ENCODE measurements at places on chromosomes 7 and 10.

DNA sequence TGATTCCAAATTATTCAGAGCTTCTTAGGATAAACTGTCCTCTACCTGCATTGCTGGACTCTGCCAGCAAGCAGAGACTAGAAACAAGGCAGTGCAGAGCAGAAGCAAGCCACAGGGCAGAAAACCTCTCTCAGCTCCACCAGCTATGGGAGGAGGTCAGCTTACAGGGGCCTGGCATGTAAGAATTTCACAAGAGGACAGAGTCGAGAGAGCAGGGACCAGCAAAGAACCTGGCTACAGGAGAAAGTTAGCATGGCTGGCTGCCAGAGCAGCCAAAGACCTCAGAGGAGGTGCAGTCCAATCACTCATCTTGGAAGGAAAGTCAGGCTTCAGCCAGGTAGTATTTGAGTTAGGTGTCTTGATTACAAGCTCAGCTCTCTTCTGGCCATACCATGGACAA, 62.9 kb downstream of the ENO4 start:
- DNase-seq, result no peak

- no peak for DNase-seq
Observed at GRCh38 chr10:111089293-111089692, 12.5 kb downstream of the ADRA2A start.

DNA sequence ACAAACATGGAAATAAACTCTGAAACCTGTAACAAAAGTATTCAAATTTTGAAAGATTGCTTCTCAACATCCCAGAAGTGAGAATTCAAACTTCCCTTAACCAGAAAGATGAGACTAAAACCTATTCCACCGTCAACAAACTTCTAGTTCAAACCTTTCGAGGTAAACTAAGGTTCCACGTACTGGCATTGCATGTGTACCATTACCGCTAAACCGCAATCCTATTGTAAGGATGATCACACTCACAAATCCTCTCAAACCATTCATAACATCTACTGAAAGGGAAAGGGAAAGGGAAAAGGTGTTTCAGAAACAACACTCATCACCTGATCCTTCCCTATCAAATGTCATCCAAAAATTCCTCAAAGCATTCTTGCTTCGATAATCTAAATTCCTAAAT, 3.1 kb downstream of the SMURF1 start:
- DNase-seq, result no peak

DNA sequence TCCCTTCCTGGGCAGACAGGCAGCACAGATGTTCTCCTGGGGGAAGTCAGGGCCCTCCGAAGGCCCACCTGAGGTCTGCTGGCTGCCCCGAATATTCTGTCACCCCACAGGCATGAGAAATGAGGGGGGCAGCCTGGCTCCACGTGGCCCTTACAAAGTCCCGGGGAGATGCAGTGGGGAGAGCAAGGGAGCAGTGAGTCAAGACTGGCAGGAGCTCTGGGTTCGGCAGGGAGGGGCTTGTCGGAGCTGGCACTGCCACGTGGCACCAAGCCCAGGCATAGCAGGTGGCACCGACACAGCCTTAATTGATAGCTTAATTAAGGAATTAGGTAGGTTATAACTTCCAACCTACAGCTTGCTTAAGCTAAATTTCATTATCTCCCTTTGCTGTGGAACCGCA, 163.9 kb downstream of the USP6NL start:
- no peak for DNase-seq

GRCh38 chr10:77943121-77943901, 16.8 kb upstream of the DLG5 start:
- peak; percentile 88 for DNase-seq

DNA sequence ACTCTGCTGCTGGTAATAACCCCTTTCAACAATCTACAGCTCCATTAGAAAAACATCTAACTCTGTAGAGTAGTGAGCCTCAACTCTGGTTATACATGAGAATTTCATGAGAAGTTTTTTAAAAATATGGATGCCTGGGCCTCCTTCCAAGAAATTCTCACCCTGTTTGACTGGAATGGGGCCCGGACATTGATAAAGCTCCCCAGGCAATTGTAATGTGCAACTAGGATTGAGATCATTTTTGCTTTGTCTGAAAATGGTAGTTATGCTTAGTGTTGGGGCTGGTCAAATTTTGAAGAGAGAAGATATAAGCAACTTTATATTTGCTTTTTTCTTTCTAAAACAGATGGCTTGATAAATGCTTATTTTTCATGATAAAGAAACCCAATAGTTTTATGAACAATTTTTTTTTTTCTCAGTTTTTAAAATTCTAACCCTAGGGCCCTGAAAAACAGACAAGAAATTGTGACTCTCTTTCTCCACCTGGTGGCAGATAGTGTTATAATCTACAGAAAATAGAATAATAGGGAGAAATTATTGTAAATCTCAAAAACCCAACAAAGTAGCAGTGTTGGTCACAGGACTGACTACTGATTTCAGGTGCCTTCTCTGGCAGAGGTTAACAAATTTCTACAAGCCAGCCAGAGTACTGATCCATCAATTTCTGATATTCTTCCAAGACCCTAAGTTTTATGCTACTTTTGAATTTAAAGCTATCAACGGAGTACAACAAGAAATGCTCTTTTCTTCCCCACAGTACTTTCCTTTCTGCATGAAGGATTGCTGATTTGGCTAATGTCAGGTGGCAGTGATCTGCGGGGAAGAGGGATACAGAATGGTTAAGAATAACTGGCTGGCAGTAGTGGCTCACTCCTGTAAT, 174.8 kb downstream of the DKK1 start:
- DNase-seq, result peak; percentile 25

GRCh38 chr10:117684672-117685211, 142.2 kb downstream of the EMX2 start:
- peak; percentile 55 for DNase-seq

DNA sequence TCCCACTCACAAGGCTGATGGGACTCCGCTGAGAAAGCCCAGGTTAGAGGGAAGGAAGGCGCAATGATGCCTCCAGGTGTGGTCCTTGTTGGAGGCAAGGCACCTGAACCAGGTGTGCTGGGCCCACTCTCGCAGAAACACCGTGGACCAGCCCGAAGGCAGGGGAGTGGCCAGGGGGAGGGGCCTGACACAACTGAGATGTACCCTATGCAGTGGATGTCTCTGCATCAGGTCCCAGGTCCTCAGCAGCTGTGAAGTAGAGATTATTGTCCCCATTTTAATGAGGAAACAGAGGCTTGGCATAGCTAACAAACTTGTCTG, 32.0 kb downstream of the GBX1 start:
- DNase-seq, result no peak

DNA sequence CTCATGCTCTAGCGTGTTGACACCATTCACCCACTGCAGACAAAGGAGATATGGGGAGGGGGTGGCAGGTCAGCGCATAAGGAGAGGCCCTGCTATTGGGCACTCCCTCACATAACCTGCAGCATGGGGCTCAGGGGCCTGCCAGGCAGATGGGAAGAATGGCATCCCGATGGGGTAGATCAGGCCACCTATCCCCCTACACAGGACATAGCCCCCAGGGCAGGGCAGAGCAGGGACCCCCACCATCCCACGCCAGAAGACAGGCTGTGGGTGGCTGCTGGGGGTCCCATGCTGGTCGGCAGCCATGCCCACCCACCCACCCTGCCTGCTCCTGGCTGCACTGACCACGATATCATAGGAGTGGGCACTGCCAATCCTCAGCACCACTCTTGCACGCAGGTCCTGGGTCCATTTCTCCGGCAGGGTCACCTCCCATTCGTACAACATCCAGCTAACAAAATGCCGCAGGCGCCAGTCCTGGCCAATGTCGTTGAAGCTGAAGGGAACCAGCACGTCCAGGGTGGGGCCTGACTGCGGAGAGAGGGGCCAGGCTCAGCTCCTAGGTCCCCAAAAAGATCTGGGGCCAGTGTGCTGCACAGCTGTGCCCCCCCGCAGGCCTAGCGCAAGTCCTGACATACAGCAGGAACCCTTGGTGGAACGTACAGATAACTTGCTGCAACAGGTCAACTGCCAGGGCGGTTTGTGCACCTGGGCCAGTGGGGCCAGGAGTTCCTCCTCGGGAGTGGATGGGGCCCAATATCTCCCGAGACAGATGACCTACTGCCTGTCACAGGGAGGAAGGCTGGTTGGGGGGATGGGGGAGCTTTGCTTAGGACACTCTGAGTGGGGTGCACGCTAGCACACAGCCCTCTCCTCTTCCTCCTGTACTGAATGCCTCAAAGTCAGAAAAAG, 45.9 kb upstream of the ZNF479 start:
- no peak for DNase-seq

DNA sequence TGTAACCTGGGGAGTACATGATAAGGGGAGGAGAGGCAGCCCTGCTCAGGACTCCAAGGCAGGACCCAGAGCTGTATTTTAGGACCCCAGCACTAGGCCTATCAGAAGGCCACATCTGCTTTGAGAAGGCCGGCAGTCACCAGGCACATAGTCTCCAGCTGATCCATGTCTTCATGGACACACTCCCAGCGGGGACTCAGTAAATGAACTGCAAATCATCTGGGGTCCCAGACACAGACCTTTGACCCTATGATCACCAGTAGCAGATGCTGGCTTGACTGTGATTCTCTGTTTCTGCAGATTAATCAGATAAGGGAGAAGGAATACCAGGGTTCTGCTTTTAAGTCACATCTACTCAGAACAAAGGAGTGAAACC, 341.4 kb upstream of the PODXL start:
- DNase-seq, result no peak

- peak; percentile 12 for DNase-seq
Observed at GRCh38 chr7:117401293-117402002, 25.8 kb downstream of the ASZ1 start.

DNA sequence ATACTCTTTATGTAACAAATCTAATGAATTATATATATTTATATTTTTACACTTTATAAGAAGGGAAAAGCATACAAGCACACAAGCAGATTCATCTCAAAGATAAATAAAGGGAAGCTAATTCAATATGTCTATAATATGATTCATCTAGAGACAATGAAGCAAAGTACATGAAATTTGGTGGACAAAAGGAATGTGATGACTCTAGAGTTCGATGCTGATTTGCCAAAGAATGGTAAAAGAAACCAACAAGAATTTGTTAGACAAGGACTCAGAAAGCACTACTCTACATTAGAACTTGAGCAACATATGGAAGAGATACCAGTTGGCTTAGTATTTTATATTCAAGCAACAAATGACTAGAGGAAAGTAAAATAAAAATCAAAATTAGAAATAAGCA, 536.5 kb upstream of the TEX47 start:
- no peak for DNase-seq

DNA sequence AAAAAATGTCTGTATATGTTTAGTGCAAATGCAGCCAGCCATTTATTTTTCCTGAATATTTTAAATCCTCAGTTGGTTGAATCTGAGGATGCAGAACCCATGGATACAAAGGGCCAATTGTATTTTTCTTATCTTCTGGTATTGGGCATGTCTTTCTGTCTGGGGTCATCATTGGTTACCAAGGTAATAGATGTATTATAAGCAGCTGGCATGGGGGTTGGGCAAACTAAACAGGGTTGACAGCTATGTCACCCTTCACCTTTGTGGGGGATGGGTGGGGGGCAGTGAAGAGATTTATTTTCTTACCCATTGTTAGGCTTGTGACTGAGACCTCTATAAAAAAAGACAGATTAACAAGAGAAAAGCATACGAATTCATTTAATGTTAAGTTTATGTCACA, 38.8 kb downstream of the CDHR3 start:
- no peak for DNase-seq

- peak; percentile 77 for DNase-seq
Observed at GRCh38 chr7:20784388-20785156, 2.1 kb downstream of the SP8 start.

GRCh38 chr10:124332426-124332825, 86.3 kb downstream of the OAT start:
- no peak for DNase-seq

DNA sequence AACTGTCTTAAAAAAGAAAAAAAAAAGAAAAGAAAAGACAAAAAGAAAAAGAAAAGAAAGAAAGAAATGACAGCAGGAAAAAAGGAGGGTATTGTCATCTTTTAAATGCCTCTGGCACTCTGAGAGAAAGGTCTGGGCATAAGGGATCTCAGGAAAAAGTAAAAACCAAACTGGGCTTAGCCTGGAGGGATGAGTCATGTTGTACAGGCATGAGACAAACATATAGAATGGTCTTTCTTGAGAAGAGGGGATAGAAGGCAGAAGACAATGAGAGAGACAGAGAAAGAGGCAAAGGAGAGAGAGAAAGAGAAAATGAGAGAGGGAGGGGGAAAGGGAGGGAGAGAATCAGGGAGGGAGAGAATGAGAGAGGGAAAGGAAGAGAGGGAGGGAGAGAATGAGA, 32.3 kb upstream of the KCNMA1 start:
- no peak for DNase-seq

GRCh38 chr7:126529254-126529653, 723.5 kb downstream of the GRM8 start:
- no peak for DNase-seq

- DNase-seq, result no peak
Observed at GRCh38 chr10:58859526-58859925, 316.9 kb upstream of the PHYHIPL start.

DNA sequence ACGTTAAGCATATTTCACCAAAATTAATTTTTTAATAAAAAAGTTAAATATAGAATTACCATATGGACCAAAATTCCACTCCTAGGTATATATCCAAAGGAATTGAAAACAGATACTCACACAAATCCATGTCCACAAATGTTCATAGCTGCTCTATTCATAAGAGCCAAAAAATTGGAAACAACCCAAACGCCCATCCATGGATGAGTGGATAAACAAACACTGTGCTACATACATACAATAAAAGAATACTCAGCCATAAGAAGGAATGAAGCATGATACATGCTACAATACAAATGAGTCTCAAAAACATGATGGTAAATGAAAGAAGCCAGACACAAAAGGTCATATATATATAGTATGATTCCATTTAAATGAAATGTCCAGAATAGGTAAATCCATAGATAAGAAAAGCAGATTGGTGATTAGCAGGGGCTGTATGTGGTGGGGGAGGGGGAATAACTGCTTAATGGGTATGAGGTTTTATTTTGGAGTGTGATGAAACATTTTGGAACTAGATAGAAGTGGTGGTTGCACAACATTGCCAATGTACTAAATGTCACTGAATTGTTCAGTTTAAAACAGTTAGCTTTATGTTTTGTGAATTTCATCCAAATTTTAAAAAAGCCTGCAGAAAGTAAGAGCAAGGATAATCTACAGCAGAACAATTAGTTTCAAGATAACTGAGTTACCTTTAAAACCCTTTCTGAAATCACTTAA, 101.2 kb upstream of the EFCAB10 start:
- no peak for DNase-seq

GRCh38 chr10:59904426-59905065, 1.8 kb downstream of the CCDC6 start:
- no peak for DNase-seq

DNA sequence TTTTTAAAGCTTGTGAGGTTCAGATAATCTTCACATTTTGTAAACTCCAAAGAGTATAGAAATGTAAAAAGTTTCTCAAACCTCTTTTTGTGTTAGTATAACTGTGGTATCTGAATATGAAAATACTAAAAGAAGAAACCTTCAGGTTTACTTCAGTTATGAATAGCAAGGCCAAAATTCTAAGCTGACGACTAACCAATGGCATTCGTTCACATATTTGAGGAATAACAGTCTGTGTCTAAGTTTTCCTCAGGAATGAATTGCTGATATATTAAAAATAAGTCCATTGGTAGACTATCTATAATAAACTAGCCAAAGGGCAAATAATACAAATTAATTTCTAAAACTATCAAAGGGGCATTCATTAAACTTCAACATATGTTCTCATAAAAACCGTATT, 206.0 kb downstream of the CXCL12 start:
- no peak for DNase-seq
